Spleen (tissue), 13 donors: ENCODE measurements at places on chromosomes 16 and 17. TPM values are rescaled to one million over a fixed set of nuclear protein-coding genes. Genes with fewer than 3 reads are reported as not detected.

GRCh38 chr16:24070851-24071250 is 185.3 kb upstream of the CACNG3 start:
- no peak overlapping the region for H3K27ac ChIP-seq
- no peaks in the 10 kb centered on the region for H3K27me3 ChIP-seq
- H3K4me1 ChIP-seq, result peaks cover 27% of the 10 kb centered on the region
- no peak for DNase-seq

DNA sequence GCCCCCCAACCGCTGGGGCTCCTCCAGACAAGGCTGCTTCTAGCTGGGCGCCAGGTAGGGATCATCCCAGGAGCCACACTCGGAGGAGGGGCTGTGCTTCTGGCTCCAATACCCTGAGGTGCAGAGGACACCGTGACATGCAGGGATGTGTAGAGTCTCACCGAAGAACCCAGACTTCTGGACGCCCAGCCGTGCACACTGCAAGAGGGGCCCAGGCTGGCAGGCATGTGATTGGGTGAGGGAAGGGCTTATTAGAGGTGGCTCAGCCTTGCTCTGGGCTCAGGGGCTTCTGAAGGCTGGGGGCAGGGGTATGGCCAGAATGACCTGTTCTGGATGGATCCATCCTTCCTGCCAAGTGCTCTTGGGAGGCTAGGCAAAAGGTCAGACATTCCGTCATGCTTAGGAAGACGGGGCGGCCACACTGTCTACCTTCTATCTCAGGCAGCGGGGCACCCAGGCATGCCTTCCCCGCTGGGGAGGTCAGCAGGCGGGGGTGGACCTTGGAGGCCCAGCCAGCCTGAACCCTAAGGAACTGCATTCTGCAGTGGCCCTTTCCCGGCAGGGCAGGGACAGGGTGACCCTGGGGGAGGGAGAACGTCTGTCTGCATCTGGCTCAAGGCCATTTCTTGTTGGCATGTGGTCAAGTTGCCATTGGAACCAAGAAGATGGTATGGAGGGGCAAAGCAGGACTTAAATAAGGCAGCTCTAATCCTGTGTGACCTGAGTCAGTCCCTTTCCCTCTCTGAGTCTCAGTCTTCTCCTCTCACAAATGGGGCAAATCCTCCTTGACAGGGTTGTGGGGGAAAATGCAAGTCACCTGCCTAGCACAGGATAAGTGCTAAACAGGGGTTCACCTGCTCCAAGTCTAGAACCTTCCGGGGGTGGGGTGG is 5.8 kb upstream of the ADGRG1 start:
- H3K4me3 ChIP-seq, result no peak overlapping the region
- H3K36me3 ChIP-seq, result no peaks in the 10 kb centered on the region
- no peaks in the 10 kb centered on the region for H3K4me1 ChIP-seq
- H3K27ac ChIP-seq, result no peak overlapping the region
- no peaks in the 10 kb centered on the region for H3K27me3 ChIP-seq

DNA sequence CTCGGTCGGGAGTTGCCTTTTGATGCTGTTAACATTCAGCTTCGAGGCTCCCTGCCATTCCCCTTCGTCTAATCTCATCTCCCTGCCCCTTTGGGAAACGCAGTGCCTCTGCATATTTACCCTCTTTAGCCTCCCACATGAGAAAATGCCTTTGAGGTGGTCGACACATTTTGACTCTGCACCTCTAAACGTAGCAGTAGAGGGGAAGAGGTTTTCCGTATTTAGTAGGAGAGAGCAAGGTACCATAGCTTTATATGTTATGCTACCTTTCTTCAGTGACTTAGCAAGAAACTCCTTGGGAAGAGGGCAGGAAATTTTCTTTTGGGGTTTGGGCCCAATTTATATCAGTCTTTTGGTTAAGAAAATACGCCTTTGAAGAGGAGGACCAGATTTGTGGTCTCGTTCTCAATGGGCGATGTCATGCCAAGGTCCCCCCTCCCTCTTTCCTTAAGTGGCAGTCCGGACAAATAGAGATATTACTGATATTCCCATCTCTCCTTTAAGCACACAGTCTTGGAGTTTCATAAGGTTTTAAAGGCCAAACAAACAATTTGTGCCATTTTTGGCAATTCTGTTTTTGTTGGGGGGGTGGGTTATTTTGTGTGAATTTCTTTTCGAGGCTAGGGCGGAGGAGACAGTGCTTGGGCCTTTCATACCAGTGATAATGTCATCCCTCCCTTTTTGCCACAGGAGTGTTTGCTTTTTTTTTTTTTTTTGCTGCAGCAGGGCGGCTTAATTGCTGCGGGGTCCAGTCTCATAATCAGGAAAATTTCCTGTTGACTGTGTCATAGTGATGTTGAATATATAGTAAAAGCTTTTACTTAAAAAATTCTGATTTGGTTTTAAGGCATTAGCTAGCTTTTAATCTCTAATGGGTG is 1.5 kb downstream of the PAFAH1B1 start:
- H3K27me3 ChIP-seq, result no peaks in the 10 kb centered on the region
- peak overlapping the region; percentile 90 for H3K4me3 ChIP-seq
- H3K4me1 ChIP-seq, result peaks cover 41% of the 10 kb centered on the region
- peak overlapping the region; percentile 99 for H3K27ac ChIP-seq

AATK gene
- total RNA-seq, result 16.2 TPM

DNA sequence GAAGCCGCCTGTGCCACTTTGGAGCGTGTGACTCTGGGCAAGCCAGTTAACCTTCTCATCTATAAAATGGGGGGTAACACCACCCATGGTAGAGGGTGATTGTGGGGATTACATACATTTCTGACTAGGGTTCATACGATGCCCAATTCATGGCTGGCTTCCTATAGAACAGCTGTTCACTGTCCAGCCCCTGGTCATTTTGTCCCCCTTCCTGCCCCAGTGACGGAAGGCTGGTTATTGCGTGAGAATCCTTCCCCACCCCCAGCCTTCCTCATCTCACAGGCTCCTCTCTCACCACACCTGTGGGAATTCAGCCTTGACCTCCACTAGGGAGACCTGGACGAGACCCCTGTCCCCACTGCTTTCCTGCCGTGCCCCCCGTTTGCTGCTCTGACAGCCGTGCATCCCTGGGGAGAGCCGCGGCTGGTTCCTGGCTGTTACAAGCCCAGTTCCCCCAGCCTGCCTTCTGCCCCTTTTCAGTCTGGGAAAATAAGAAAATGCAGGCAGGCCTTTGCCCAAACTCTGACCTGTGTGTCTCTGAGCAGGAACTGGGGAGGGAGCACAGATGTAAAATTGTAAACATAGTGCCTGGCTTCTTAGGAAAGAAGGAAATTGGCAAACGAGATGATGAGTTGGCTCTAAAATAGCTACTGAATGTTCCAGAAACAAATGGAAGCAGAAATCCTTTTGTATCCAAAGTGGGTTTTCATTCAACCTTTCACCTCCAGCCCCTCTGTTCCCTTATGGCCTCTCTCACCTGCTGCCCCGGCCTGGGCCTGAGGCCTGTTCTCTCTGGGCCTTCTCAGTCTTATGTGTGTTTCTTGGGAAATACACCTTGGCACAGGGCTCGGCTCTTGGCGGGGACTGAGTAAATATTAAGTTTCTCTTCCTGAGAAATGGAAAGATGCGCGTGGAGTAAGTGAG is 67.3 kb downstream of the OR1D5 start:
- H3K27ac ChIP-seq, result no peak overlapping the region
- DNase-seq, result peak; percentile 38
- no peaks in the 10 kb centered on the region for H3K27me3 ChIP-seq
- H3K4me1 ChIP-seq, result no peaks in the 10 kb centered on the region
- no peak overlapping the region for H3K4me3 ChIP-seq
- no peaks in the 10 kb centered on the region for H3K36me3 ChIP-seq

CCDC78 gene
- total RNA-seq, result 6.3 TPM

- no peaks in the 10 kb centered on the region for H3K36me3 ChIP-seq
- no peaks in the 10 kb centered on the region for H3K27me3 ChIP-seq
- H3K27ac ChIP-seq, result peak overlapping the region; percentile 81
- no peak for DNase-seq
- H3K4me1 ChIP-seq, result peaks cover 39% of the 10 kb centered on the region
These were observed 892 bp downstream of the ABCC1 start for GRCh38 chr16:15950161-15950854.
